Globus pallidus (tissue), 1 donor: ENCODE measurements at places on chromosomes 5 and 9.

DNA sequence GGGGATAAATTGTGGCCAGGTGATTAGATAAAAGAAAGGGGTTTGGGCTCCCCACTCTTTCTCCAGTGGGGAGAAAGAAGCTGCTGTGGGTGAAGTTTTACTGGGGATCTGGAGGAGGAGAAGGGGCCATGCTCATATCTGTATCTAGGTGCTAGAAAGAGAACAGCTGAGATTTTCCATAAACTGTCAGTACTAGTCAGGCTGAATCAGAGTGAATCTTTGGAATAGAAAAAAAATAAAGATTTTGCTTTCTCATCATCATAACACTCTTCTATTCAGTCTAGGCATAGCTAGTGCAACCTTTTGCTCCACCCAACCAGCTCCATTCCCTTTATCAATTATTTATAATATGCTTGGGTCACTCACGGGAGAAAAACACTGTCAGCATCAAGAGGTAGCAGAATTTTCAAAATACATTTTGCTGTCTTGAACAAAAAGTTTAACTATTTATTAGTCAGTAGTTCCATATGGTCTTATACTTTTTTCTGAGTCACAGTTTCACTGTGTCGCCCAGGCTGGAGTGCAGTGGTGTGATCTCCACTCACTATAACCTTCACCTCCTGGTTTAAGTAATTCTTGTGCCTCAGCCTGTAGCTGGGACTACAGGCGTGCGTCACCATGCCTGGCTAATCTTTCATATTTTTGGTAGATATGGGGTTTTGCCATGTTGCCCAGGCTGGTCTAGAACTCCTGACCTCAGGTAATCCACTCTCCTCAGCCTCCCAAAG, 21.3 kb upstream of the ERMP1 start:
- DNase-seq: no peak

DNA sequence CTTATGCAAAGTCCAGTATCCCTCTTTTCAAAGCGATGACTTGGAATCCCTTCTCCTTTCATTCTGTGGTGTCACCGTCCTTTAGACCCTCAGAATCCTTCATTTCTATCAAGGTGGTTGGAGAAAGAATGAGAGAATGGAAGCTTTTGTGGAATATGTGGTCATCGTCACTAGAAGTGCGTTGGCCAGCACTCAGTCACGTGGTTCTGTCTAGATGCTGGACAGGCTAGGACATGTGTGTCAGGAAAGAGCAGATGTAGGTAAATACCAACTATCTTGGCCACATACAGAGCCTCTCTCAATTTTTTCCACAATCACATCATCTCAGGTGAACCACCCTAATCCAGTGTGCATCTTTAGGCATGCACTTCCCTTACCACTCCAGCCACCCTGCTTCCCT, 206.0 kb downstream of the ARRDC3 start:
- DNase-seq: no peak

DNA sequence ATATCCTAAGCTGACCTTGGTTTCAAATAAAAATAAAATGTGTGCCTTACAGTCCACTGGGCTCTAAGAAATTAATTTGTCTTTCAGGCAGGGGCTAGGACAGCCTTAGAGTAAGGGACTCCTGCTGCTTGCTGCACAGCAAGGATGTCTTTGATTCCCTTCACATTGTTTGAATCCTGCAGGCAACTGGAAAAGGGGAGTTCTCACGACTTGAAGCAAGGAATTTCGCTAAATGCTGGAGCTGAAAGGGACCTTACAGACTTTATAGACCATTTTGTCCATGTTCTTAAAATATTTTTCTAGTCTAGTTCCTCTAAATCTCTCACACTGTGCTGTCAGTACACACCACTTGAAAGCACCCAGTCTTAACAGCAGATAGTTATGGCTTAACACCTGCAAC, 35.6 kb downstream of the FBXW11 start:
- DNase-seq: no peak

- DNase-seq: peak; percentile 5
These were observed 422.9 kb downstream of the EBF1 start for GRCh38 chr5:158676642-158677469.

- peak; percentile 5 for DNase-seq
These were observed 110.1 kb downstream of the FOXD1 start for GRCh38 chr5:73338256-73339050.

DNA sequence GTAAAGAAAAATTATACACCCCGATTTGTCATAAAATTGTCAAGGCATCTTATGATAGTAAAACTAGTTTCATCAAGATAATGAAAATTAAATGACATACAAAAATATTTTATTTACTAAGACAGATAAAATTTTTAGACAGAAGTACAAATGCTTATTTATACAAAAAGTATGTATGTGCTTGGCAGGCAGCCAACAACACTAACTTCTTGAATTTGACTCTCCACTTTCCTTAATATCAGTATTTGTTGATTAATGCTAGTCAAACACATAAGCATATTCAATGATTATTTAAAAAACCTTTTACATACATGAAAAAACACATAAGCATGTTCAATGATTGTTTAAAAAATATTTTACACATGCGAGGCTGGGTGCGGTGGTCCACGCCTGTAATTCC, 1079.9 kb upstream of the CDH6 start:
- DNase-seq: no peak

DNA sequence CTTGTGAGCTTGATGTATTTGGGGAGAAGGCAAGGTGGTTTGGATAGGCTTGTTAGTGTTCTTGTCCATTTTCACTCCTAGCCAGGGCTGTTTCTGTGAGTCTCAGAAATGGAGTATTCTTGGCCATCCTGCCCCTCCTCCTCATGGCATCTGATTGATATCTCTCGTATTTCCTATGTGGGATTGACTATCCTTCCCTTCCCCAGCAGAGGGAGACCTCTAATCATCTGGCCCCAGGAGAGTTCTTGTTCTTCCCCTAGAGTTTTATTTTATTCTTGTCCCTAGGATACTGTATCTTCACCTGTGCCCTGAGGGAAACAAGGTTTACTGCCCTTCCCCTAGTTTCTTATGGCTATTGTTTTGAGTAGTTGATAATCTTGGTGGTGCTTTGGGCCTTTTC, 114.4 kb downstream of the VPS13A start:
- DNase-seq: no peak

GRCh38 chr5:16454686-16455085, 10.9 kb downstream of the ZNF622 start:
- DNase-seq: no peak
